H7 (cell line): ENCODE measurements at places on chromosomes 12 and 14.

GRCh38 chr14:94304243-94304642, 11.2 kb upstream of the SERPINA10 start:
- DNase-seq, result no peak

DNA sequence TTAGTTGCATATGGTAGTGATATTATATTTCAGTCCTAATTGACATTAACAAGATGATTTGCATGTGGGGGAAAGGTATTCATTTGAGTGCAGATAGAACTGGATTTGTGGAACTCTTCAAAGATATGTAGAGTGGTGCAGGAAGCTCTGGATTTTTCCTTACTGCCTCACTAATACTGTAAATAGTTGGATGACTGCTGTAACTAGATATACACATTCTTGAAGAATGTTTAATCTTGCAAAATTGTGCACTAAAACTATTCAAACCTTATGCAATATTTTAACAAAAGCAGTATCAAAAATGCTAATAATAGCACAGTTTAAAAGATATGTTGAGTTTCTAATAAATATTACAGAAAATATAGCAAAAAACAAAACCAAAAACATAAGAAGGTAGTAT, 43.1 kb upstream of the ATF7IP start:
- DNase-seq, result no peak

DNA sequence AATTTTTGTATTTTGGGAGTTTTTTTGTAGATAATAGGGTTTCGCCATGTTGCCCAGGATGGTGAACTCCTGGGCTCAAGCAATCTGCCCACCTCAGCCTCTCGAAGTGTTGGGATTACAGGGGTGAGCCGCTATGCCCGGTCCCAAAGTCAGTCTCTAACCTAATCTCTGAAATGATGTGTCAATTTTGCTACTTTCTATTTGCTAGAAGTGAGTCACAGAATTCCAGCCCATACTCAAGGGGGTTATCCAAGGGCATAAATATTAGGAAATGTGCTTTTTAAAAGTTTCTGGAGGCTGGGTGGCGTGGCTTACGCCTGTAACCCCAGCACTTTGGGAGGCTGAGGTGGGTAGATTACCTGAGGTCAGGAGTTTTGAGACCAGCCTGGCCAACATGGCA, 40.5 kb downstream of the RESF1 start:
- no peak for DNase-seq

DNA sequence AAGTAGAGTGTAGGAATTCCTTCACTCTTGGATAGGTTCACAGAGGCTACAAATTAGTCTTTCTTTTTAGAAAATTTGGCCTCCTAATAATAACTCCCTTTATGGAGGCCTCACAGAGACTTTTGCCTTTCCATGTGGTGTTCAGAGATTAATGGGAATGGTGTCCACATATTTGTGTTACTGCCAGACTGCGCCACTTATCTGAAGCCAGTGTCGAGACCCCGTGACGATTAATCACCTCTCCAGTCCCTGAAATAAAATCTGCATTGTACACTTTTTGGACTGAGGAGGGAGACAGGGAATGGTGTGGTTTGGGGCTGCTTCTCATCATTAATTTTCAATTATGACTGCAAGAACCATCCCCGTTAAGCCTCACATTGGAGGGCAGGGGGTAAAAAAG, 980.5 kb downstream of the FLRT2 start:
- DNase-seq, result no peak
